ENCODE measurements at places on chromosomes 16 and 17. TPM values are rescaled to one million over a fixed set of nuclear protein-coding genes. Genes with fewer than 3 reads are reported as not detected.

SLC47A2 gene
- not detected for total RNA-seq

DNA sequence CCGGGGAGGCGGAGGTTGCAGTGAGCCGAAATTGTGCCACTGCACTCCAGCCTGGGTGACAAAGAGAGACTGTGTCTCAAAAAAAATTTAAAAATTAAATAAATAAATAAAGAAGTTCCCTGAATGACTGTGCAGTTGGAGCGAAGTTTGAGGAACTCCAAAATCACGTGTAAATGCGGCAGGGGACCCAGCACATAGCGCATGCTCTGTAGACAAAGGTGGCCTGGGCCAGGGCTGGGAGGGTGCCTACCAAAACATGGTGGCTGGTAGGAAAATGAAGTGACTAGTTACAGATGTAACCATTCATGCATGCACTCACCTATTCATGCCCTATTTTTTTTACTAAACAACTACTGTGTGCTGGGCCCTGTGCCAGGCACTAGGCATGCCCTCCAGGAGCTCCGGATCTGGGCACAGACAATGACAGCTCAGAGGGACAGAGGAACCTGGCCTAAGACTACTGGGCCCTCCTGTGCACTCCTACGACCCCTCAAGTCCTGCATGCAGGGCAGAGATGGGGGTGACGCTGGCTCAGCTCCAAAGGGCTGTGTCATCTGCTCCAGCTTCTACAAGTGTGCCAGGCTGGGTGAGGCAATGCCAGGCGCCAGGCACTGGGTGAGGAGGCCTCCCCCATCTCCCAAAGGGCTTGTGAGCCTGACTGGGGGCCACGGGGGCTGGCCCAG, 65.3 kb downstream of the RMI2 start:
- no peak for DNase-seq

- no peak for DNase-seq
Measured at GRCh38 chr17:15648386-15648785, 28.9 kb upstream of the FBXW10B start.

DNA sequence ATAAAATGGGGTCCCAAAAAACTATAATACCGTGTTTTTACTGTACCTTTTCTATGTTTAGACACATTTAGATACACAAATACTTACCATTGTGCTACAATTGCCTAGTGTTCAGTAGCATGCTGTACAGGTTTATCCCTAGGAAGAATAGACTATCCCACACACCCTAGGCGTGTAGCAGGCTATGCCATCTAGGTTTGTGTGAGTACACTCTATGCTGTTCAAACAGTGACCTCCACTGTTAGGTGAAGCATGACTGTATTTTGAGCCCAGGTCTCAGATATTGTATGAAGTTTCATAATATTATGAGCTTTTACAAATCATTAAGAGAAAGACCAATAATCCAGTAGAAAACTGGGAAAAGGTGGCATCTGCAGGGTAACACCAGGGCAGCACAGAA, 23.6 kb downstream of the MILR1 start:
- DNase-seq = no peak

DNA sequence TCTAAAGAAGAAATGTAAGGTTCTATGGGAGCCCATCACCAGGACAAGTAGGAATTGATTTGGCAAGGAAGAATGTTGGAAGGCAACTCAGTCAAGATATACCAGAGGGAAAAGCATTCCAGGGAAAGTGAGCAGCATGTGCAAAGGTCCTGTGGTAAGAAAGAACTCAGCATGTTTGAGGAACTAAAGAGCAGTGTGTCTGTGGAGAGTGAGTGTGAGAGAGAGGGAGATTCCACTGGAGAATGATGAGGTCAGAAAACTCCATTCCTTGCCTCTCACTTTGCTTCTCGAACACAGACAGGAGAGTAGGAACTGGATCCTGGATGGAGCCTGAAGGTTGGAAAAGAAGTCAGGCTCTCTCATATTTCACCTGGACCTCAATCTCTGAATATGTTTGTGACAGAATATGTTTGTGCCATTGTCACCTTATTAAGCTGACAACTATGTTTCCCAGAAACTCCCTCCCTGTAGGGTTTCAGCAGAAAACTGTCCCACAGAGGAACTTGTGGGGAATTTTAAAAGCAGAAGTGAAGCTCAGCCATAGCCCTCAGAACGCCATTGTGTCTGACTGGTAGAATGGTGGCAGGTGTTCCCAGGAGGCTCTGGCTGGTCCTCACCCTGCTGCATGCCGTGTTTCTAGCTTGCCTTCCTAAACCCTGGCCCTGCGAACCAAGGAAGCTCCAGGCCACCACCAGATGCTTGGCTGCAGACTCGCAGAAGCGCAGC, 382.4 kb upstream of the XYLT1 start:
- no peak for DNase-seq

GRCh38 chr16:29899516-29900101, at the start of gene SEZ6L2:
SEZ6L2 (minus strand) TSS chr16:29899550; CDS start chr16:29899019, 531 bp downstream.
- no peak for DNase-seq

DNA sequence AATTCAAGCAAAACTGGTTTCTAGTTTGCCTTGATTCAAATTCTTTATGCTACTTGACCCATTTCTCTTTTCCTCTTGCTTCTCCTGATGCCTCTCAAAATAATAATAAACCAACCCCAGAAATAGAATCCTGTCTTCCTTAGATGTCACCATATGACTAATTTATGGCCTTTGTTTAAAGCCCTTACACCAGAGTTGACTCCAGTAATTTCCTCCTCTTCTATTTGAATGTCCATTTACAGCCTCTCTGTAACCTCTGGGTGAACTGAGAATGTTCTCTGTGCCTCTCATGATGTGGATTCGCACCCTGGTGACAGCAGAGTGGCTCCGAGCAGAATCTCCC, 31.5 kb downstream of the ZFHX3 start:
- DNase-seq = no peak

Data from Right ventricle myocardium inferior (tissue), 1 donor.